ENCODE measurements at places on chromosomes 5 and 9.

GRCh38 chr9:105027084-105027483 lies 99.1 kb upstream of the ABCA1 start:
- no peak for DNase-seq

GRCh38 chr5:10301842-10302610 lies 5.7 kb downstream of the CMBL start:
- DNase-seq: no peak

- no peak for DNase-seq
Observed at GRCh38 chr5:136235321-136235720, 42.4 kb upstream of the SMIM32 start.

- no peak for DNase-seq
Observed at GRCh38 chr9:71822935-71823334, 54.6 kb upstream of the CEMIP2 start.

DNA sequence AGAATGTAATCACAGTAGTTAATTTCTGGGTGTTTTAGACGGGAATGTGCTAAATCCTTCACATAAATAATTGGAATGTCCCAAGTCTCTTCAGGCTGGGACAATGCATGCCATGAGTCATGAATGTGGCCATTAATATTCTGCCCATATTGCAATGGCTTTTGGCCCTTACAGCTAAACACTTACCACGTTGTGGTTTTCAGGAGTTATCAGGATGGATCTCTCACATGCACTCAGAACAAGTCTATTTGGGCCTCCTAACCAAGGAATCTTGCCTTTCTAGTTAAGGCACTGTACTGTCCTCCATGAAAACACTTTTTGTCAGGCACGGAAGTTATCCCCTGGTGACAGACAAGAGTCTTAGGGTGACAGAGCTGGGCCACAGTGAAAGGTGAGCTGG lies 32.7 kb downstream of the PKD2L2 start:
- no peak for DNase-seq

GRCh38 chr9:133210609-133211008 lies 1.6 kb upstream of the OBP2B start:
- DNase-seq: no peak

GRCh38 chr9:135960411-135961276 lies 529 bp downstream of the UBAC1 start:
- DNase-seq: no peak

GRCh38 chr9:126113756-126114408 lies 212.7 kb upstream of the MVB12B start:
- no peak for DNase-seq

- DNase-seq: no peak
Observed at GRCh38 chr9:117234103-117234502, 180.8 kb downstream of the ASTN2 start.

DNA sequence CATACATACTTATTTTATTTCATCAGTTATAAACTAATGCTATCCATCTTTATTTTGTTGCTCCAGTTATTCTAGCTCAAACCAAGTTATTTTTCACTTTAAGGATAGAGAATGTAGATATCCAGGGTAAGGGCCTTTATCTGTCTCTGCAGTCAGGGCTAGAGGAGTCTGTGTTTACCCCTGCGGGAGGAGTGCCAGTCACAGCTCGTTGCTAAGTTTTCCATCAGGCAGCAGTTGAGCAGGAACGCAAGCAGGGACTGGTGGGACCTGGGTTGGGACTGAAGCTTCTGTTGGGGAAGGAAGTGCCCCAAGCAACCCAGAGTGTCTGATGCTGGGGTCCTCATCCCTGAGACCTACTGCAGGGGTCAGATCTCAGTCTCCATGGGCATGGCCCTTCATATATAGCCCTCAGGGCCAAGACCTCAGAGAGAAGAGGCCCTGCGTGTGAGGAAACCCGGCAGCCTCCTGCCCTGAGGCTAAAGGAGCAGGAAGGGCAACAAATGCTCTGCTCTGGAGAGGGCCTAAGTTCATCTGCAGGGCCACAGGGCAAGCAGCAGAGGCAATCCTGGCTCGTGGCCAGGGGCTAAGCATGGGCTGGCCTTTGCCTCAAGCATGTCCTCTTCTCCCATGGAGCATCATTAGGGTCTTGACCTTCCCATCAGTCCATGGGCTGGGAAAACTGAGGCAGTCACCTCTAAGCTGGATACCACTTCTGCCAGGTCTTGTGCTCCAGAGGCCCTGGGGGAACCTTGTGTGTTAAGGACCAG lies 6.6 kb downstream of the SLC22A4 start:
- no peak for DNase-seq
